Activated T-helper 1 cell treated with anti-CD3 and anti-CD28 coated beads, Interleukin-12 subunit alpha, Interleukin-12 subunit beta, Interleukin-2, Interleukin-4 antibody, amounts not matched to agents 30 ng/mL and 10 ng/mL and 1 ng/mL, durations not matched to agents 14 hours and 24 hours and 36 hours (primary cell): ENCODE measurements at places on chromosomes 13 and 19.

- H3K4me1 ChIP-seq: peaks cover 6% of the 10 kb centered on the region
- no peaks in the 10 kb centered on the region for H3K27me3 ChIP-seq
- H3K36me3 ChIP-seq: peaks cover 32% of the 10 kb centered on the region
- H3K4me3 ChIP-seq: no peak overlapping the region
- no peak for DNase-seq
Measured at GRCh38 chr19:17775245-17775927, 19.6 kb upstream of the B3GNT3 start.

DNA sequence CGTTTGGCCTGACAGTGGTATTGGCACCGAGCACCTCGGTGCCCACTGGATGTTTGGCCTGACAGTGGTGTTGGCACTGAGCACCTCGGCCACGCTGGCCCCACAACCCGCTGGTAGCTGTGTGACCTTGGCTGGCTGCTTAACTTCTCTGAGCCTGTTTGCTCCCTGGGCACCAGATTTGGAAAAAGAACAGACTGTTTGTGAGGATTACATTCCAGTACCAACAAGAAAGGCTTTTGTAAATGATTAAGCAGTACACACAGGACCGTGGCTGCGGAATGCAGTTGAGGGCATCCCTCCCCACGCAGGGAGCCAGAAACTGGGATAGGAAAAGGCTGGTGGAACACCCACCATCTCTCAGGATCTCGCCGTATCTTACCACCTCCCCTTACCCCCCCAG lies 31.9 kb downstream of the SLC25A42 start:
- no peak overlapping the region for H3K4me3 ChIP-seq
- no peak overlapping the region for H3K27ac ChIP-seq
- H3K36me3 ChIP-seq: no peaks in the 10 kb centered on the region
- H3K27me3 ChIP-seq: no peaks in the 10 kb centered on the region
- no peaks in the 10 kb centered on the region for H3K4me1 ChIP-seq

GRCh38 chr13:42329239-42329638 lies 57.3 kb downstream of the AKAP11 start:
- no peak for DNase-seq
- peak overlapping the region; percentile 34 for H3K27ac ChIP-seq
- H3K4me1 ChIP-seq: peaks cover 28% of the 10 kb centered on the region
- H3K4me3 ChIP-seq: no peak overlapping the region

GRCh38 chr13:45138282-45138681 lies 18.0 kb downstream of the GTF2F2 start:
- H3K27ac ChIP-seq: no peak overlapping the region
- H3K27me3 ChIP-seq: no peaks in the 10 kb centered on the region
- no peaks in the 10 kb centered on the region for H3K4me1 ChIP-seq
- H3K4me3 ChIP-seq: no peak overlapping the region
- peaks cover 19% of the 10 kb centered on the region for H3K36me3 ChIP-seq

DNA sequence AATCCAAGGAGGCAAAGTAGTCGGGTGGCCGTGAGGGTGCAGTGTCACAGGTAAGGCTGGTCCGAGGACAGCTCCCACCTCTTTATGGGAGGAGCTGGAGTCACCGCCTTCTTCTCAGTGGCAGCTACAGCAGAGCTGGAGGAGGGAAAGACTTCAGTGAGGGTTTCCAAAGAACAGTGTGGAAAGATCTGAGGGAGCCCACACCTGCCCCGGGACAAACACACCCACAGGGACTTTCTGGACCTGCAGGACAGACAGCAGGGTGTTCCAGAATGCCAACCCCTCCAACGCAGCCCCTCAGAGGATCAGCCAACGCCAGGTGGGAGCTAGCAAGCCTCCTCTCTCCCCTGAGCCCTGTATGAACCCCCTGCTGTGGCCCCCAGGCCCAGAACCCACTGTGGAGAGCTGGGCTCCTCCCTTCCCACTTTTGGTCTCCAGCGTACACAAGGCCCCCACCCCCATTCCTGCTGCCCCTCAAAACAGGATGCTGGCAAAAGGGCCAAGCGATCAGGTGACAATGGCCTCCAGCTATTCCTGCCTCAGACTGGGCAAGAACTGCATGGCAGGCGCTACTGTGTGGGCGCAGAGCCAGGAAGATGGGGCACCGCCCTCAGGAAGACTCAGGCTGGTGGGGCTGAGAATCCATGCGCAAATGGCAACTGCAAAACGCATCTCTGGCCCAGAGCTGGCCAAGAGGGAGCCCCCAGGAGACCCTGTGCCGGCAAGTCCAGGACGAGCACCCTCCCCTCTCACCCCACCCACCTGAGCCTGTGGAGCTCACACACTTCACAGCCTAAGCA lies 3.5 kb upstream of the CD320 start:
- no peak overlapping the region for H3K4me3 ChIP-seq
- no peaks in the 10 kb centered on the region for H3K27me3 ChIP-seq
- H3K27ac ChIP-seq: no peak overlapping the region
- peaks cover 12% of the 10 kb centered on the region for H3K36me3 ChIP-seq
- DNase-seq: no peak
- peaks cover 23% of the 10 kb centered on the region for H3K4me1 ChIP-seq

- H3K4me1 ChIP-seq: peaks cover 61% of the 10 kb centered on the region
- H3K27ac ChIP-seq: peak overlapping the region; percentile 71
- no peak for DNase-seq
- peaks cover 5% of the 10 kb centered on the region for H3K36me3 ChIP-seq
- no peaks in the 10 kb centered on the region for H3K27me3 ChIP-seq
Measured at GRCh38 chr19:6769006-6769619, 1.9 kb upstream of the SH2D3A start.

DNA sequence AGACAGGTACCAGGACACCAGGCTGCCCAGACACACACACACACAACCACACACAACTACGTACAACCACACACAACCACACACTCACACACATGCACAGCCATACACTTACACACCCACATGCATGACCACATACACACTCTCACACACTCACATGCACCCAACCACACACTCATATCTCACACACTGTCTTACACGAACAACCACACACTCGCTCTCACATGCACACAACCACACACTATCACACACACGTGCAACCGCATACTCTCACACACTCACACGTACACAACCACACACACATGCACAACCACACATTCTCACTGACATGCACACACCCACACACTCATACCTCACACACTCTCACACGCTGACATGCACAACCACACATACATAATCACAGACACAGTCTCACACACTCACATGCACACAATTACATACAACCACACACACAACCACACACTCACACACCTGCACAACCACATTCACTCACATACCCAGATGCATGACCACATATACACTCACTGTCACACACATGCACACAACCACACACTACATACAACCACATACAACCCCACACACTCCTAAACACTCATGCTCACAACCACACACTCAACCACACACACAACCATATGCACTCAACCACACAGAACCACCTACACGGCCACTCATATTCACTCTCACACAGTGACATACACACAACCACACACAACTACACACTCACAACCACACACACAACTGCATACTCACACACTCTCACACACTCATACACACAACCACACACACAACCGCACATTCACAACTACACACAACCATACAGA lies 7.6 kb upstream of the SLC7A10 start:
- no peak for DNase-seq
- H3K4me1 ChIP-seq: no peaks in the 10 kb centered on the region
- no peak overlapping the region for H3K4me3 ChIP-seq
- H3K27me3 ChIP-seq: peaks cover 5% of the 10 kb centered on the region
- H3K36me3 ChIP-seq: no peaks in the 10 kb centered on the region

- DNase-seq: no peak
- no peak overlapping the region for H3K4me3 ChIP-seq
- H3K27me3 ChIP-seq: peaks cover 46% of the 10 kb centered on the region
- H3K27ac ChIP-seq: no peak overlapping the region
- no peaks in the 10 kb centered on the region for H3K36me3 ChIP-seq
Measured at GRCh38 chr13:110576070-110576394, 14.5 kb upstream of the RAB20 start.

DNA sequence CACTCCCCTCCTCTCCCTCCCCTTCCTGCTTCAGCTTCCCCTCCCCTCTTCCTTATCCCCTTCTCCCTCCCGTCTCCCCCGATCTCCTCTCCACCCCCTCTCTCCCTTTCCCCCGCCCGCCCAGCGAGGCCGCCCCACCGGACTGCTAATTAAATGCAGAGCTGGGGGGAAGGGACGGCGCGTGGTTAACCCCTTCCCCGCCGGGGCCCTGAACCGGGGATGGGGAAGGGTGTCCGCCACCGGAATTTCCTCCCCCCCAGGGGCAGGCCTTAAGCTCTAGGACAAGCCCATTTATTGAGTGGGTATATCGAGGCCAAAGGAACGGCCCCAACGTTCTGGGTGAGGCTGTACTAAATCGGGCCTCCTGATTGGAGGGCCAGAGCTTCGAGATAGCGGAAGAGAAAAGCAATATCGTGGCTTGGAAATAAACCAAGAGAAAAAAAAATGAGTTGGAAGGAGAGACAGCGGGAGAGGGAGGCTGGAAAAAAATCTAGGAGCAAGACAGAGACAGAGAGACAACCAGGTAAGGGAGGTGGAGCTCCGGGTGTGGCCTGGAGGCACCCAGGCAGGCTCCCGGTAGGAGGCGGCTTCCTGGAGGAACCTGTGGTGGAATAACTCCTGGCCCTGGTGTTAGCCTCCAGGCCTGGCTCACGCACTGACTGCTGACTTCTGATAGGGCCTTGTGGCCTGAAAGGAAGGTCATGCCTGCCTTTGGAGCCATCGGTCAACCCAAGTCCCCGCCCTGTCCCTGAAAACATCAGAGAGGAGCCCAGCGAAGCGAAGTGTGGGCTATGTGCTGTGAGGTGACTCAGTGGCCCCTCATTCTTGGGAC lies 11.6 kb upstream of the JUND start:
- H3K4me3 ChIP-seq: peak overlapping the region; percentile 89
- DNase-seq: no peak
- H3K27ac ChIP-seq: peak overlapping the region; percentile 96
- H3K4me1 ChIP-seq: peaks cover 65% of the 10 kb centered on the region
- H3K36me3 ChIP-seq: peaks cover 19% of the 10 kb centered on the region

DNA sequence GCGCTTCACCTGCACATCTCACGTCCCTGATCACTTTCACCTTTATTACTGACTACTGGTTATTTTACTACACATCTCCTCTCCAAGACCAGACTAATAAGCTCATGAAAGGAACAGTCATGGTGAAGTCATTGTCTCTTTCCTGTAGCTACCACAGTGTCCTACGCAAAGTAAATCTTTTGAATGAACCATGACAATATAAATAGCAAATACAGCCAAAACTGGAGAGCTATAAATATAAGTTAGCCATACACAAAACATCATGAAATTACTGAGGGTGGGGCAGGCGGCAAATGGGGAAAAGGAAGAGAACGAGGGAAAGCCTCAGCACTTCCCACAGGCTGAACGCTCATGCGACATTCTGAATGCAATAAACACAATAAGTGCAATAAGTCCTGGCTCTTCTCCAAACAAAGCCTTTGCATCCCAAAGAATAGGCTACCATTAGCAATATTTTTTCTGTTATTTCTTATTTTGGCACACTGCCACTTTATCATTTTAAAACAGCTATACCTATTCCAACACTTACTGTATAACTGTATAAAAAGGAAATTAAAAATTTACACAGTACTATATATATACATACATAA lies 62.5 kb downstream of the TUBGCP3 start:
- H3K27ac ChIP-seq: no peak overlapping the region
- no peak overlapping the region for H3K4me3 ChIP-seq
- H3K36me3 ChIP-seq: peaks cover 3% of the 10 kb centered on the region
- no peak for DNase-seq
- no peaks in the 10 kb centered on the region for H3K4me1 ChIP-seq

- H3K4me3 ChIP-seq: no peak overlapping the region
- no peaks in the 10 kb centered on the region for H3K36me3 ChIP-seq
- no peaks in the 10 kb centered on the region for H3K4me1 ChIP-seq
- H3K27me3 ChIP-seq: peaks cover 3% of the 10 kb centered on the region
- DNase-seq: no peak
Measured at GRCh38 chr13:73370066-73370465, 311.3 kb downstream of the KLF5 start.

- no peak overlapping the region for H3K27ac ChIP-seq
- no peak overlapping the region for H3K4me3 ChIP-seq
- no peaks in the 10 kb centered on the region for H3K36me3 ChIP-seq
Measured at GRCh38 chr13:104466016-104466415, 1399.8 kb upstream of the SLC10A2 start.

DNA sequence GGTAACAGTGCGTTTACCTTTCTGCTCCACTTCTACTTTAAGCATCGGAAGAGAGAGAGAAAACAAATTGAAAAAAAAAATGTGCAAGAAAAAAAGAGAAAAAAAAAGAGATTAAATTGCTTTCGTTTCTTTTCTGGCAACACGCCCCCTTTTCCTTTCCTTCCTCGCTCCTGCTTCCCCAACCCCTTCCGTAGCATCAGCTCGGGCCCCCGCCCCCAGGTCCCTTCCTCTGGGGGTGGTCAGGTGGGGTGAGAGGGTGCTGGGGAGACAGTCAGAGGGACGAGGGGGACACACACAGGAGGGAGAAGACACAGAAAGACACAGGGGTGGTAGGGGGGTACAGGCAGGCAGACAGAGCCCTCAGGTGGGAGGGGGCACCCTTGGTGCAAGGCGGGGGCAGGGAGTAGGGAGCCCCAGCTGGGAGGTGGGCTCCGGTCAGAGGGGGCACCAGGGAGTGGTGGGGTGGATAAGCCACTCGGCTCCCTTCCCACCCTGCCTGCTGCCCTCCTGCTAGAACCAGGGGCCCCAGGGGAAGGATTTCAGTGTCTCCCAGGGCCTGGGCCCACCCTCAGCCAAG lies 30.7 kb upstream of the ASF1B start:
- peak overlapping the region; percentile 70 for H3K27ac ChIP-seq
- no peaks in the 10 kb centered on the region for H3K27me3 ChIP-seq
- peak overlapping the region; percentile 73 for H3K4me3 ChIP-seq
- H3K36me3 ChIP-seq: peaks cover 9% of the 10 kb centered on the region
- H3K4me1 ChIP-seq: peaks cover 14% of the 10 kb centered on the region

- no peaks in the 10 kb centered on the region for H3K36me3 ChIP-seq
- no peaks in the 10 kb centered on the region for H3K4me1 ChIP-seq
- no peak overlapping the region for H3K27ac ChIP-seq
- DNase-seq: no peak
Measured at GRCh38 chr13:44320611-44321010, 53.0 kb upstream of the SERP2 start.

- no peak for DNase-seq
- H3K27ac ChIP-seq: peak overlapping the region; percentile 79
- H3K27me3 ChIP-seq: peaks cover 11% of the 10 kb centered on the region
- H3K36me3 ChIP-seq: no peaks in the 10 kb centered on the region
- H3K4me1 ChIP-seq: peaks cover 40% of the 10 kb centered on the region
Measured at GRCh38 chr19:54532528-54532927, 29.9 kb downstream of the LAIR2 start.

DNA sequence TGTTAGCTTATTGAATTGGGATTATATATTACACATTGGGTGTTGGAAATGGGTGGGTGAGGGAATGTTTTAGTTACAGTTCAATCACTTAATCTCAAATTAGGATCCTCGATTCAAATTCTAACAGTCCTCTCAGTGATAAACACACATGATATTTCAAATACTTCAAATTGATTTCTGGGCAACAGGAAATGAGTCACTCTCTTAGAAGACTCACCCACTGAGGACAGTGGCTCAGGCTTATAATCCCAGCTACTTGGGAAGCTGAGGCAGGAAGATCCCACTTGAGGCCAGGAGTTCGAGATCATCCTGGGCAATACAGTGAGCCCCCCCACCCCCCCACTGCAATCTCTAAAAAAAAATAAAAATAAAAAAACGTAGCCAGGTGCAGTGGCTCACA lies 435.3 kb downstream of the KLF12 start:
- H3K36me3 ChIP-seq: peaks cover 28% of the 10 kb centered on the region
- no peak for DNase-seq
- no peak overlapping the region for H3K4me3 ChIP-seq
- H3K4me1 ChIP-seq: peaks cover 28% of the 10 kb centered on the region
